ENCODE measurements at places on chromosomes 12 and 14.

DNA sequence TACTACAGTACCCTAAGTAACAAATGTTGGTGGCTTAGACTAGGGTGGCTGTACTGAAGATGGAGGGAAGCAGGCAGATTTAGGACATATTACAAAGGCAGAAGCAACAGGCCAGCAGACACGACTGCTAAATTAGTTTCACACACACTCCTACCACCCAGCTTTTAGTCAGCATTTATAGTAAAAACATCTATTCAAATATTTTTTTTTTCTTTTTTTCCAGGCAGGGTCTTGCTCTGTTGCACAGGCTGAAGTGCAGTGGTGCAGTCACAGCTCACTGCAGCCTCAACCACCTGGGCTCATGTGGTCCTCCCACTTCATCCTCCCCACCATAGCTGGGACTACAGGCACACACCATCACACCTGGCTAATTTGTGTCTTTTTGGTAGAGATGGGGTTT, 72.9 kb downstream of the CDK17 start:
- no peak for DNase-seq

DNA sequence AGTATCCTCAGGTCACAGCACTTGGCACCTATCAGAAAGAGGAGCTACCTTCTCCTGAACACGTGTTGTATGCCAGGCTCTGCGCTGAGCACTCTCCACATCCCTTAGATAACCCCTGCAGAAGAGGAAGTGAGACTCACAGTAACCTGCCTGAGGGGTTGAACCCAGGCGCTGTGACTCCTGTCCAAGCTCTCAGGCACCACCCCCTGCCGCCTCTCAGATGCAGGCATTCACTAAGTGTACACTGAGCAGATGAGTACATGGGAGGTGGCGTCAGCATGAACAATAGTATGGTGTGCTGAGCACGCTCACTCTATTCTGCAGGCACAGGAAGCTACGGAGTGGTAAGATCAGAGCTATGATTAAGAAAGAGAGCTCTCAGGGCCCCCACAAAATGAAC, 21.0 kb upstream of the RIC8B start:
- DNase-seq = no peak

DNA sequence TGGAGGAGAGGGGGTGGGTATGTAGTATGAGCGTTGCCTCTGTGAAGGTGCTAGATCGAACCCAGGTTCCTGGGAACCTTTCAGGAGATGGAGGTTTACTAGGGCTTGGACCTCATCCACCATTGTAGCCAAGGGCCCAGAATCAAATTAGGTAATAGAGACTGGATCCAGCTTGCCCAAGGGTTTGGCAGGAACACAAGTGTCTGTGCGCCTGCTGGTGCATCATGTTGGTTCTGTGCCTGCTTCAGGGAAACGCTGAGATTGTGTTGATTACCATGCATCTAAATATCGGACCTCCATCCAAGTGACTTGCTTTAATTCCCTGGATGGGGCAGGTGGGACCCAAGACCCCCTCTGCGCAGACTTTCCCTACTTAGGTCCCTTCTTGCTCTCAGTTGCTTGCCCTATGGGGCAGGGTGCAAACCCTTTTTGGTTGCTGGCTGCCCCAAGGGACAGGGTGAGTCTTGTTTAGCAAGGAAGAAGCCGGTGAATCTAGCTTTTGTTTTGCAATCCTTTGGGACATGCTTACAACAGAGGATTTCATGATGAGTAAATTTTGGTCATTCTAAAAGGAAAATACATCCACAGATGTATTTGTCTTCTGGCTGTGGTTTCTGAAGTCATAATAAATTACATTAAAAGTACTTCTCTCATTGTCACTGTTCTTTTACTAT, 189.8 kb upstream of the PRICKLE1 start:
- no peak for DNase-seq

DNA sequence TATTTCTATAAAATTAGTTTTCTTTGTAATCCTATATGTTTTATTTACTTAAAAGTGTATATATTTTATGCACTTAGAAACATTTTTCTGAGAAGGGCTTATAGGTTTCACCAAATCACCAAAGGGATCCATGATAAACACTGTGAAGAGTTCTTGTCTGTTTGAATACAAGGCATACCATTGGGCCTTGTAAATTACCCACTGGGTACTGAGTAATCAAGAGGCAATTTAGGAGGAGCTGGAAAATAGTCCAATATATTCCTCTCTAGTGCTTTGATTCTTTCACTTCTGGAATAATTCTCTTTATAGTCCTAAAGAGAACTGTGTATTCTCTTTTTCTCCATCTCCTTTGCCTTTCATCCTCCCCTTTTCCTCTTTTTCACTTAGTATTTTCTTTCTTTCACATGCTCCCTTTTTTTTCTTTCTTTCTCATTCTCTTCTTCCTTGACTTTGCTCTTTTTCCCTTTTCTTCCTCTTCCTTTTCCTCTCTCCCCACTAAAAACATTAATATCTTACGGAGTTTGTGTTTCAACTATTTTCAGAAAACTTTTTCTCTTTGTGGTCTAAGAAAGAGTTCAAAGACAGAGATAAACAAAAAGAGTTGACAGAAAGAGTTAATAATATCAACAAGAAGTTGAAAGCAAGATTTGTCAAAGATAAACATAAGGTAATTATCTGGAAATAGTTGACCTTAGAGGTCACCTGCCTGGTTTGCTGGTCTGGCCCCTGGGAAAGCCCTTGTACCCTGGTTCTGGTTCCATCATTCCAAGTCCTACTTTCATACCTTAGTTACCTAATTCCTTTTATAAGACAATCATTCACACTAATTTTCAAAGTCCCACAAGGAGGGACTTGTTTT, 435.3 kb downstream of the RAD51B start:
- no peak for DNase-seq

DNA sequence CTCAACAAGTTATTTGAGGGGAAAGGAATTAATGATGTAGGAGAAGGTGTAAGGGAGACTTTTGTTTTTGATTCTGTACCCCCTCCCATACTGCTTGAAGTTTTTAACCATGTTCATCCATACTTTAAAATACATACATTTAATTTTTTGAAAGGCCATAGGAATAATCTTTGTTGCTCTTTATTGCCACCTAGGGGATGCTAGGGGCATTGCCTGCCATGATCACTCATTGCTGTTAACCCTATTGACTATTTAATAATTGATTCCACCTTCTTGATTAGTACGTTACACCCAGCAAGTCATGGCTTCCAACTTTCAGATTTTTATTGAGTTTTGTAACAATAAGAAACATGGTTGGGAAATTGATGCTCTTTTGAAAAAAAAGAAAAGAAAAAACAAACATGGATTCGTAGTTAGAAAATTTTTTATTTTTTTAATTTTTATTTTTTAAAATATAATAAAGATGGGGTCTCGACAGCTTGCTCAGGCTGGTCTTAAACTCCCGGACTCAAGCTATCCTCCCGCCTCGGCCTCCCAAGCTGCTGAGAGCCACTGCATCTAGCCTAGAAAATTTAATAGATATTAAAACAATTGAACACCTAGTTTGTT, 8.5 kb upstream of the PRKAB1 start:
- peak; percentile 13 for DNase-seq

- no peak for DNase-seq
These were observed 117.7 kb downstream of the PRKCH start for GRCh38 chr14:61438860-61439765.

GRCh38 chr12:74890237-74890599, 319.4 kb downstream of the KCNC2 start:
- DNase-seq = peak; percentile 52

GRCh38 chr12:53860426-53861345, 77.9 kb upstream of the HOXC13 start:
- DNase-seq = no peak

- no peak for DNase-seq
These were observed 183.8 kb upstream of the ARHGAP5 start for GRCh38 chr14:31893221-31893757.

- no peak for DNase-seq
These were observed 36.2 kb downstream of the VDR start for GRCh38 chr12:47868552-47869031.

DNA sequence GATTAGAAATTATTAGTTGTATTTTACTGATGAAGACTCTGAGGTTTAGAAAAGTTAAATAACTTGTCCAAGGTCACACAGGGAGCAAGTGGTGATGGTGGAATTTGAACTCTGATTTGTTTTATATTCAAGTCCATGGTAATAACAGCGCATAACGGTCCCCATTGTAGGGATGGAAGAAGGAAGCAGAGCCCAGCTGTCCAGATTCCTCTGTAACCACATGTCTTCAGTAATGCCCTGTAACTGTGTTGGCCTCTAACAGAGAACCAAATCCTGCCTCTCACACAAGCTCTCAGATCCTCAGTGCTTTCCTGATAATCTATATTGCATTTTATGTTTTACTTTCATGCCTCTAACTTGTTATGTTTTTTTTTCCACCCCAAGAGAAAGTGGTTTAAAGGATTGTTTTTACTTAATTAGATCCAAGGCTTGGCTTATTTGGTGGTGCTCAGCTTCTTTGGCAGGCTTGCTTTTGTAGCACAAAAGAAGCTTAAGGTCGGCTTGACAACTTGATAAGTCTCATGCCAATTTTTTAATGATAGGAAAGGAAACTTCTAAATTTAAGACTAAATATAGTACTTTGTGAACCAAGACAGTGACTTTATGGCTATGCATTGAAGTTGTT, 105.1 kb upstream of the SEL1L start:
- no peak for DNase-seq

- DNase-seq = no peak
These were observed 13.8 kb downstream of the ZNF839 start for GRCh38 chr14:102333390-102333789.

- DNase-seq = no peak
These were observed 40.6 kb upstream of the RPH3A start for GRCh38 chr12:112750971-112751370.

- DNase-seq = peak; percentile 66
These were observed 11.0 kb downstream of the OR6S1 start for GRCh38 chr14:20630340-20631022.

DNA sequence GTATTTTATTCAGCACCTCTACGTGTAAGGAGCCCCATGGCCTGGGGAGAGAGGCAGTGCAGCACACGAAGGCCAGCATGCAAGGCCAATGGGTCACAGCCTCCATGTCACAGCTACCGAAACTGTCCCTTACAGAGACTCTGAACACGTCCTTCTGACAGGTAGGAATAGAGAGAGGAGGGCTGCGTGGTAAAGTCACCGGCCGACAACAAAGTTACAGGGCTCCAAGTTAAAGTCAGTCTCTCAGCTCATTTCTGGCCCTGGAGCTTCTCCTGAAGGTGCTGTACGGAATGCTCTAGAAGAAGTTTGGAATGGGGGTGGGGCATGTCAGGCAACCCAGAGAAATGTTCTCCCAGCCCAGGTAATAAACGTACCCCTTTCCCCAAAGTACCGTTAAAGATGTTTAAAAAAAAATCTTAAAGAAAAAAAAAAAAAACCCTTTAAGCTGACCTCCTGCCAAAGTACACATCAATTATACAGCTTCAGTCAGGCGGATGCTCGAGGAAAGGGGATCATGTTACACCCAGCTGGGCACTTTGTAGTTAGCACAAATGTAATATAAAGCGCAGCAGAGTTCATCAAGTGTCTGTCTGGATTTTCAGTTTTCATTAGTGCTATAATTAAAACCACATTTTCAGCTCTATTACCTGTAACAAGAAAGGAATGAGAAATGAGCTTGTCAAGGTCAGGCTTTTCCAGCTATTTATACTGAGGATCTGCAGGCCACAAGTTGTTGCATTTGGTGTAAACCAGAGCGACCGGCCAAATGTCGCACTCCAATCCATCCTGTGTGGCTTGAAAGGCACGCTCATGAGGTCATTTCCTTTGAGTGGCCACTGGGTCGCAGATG, 53.3 kb upstream of the CDKN3 start:
- DNase-seq = peak; percentile 76

DNA sequence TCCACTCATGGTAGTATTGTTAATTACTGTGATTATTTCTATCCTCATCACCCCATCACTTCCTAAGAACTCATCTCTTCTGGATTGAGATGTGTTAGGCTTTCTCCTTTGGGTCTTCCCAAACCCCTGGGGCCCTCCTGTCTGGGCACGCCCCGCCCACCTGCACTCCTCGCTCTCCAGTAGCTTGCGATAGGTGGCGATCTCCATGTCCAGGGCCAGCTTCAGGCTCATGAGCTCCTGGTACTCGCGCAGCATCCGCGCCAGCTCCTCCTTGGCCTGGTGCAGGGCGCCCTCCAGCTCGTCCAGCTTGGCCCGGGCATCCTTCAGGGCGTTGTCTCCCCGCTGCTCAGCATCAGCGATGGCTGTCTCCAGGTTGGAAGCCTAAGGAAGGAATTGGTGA, 6.8 kb downstream of the KRT71 start:
- DNase-seq = no peak

GRCh38 chr14:77554816-77555599, 56.4 kb upstream of the ISM2 start:
- no peak for DNase-seq

GRCh38 chr14:103530390-103530789, 1.4 kb downstream of the TRMT61A start:
- no peak for DNase-seq

DNA sequence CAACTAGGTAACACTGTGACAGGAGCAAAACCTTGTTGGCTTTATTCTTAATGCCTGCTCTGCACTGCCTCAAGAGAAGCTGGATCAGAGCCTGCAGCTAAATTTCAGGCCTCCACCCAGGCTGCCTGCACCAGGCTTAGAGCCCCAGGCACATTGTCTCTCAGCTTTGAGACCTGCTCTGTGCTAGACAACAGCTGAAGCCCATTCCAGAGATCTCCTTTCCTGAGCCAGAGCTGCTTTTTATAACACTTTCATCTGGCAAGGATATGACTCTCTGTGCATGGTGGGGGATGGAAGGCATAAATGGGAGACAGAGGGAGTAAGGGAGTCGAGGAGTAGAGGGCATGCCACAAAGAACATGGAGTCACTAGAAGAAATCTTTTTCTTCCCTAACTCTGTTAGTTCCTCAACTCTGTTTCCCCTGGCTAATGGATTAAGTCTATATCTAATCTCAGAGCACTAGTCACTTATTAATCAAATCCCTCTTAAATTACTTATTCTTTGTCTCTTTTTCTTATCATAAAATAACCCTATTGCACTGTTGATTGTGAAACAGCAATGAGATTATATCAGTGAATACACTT, 27.1 kb upstream of the LUM start:
- no peak for DNase-seq

DNA sequence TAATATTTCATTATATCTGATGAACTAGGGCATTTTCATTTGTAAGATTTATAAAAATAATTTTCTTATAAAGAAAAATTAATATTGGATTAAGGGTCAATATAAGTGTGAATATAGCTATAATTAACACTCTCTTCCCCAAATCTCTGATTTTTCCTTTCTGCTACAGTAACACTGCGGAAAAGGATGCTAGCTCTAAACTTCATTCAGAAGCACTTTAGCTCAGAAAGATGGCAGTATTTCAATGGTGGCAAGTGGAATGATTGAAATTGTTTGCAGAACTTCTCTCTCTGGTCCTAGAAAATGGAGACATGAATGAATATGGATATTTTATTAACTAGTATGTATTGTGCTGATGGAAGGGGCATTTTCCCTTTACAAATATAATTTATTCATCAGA, 8.4 kb downstream of the NPAS3 start:
- DNase-seq = no peak

DNA sequence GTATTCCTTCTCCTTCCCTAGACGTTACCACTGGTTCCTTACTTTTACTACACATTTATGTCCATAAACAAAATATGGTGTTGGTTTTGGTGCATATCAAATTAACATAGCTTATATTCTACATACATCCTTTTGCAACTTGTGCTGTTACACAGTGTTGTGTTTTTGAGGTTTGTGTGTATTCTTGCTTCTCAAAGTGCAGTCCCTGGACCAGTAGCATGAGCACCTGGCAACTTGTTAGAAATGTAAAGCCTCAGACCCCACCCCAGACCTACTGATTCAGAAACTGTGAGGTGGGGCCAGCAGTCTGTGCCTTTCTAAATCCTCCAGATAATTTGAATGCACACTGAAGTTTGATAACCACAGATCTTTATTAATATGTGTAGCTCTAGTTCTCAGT, 65.9 kb downstream of the RNFT2 start:
- DNase-seq = no peak

All from SHP77 treated with DMSO at 0.1 percent for 48 hours (cell line).